ENCODE measurements at places on chromosomes 11 and 22.

GRCh38 chr11:101618709-101619108, 34.9 kb upstream of the TRPC6 start:
- no peak for DNase-seq

GRCh38 chr11:132555617-132556016, 976.7 kb downstream of the OPCML start:
- DNase-seq: no peak

GRCh38 chr22:26399289-26399688, 29.8 kb upstream of the ASPHD2 start:
- no peak for DNase-seq

GRCh38 chr11:66124564-66124963, 54.5 kb downstream of the PACS1 start:
- DNase-seq: no peak

Measured in effector CD4-positive, alpha-beta T cell (primary cell).